ENCODE measurements at places on chromosomes 3 and 15.

- peak; percentile 73 for DNase-seq
These were observed 171.8 kb downstream of the TMEM108 start for GRCh38 chr3:133209871-133210550.

DNA sequence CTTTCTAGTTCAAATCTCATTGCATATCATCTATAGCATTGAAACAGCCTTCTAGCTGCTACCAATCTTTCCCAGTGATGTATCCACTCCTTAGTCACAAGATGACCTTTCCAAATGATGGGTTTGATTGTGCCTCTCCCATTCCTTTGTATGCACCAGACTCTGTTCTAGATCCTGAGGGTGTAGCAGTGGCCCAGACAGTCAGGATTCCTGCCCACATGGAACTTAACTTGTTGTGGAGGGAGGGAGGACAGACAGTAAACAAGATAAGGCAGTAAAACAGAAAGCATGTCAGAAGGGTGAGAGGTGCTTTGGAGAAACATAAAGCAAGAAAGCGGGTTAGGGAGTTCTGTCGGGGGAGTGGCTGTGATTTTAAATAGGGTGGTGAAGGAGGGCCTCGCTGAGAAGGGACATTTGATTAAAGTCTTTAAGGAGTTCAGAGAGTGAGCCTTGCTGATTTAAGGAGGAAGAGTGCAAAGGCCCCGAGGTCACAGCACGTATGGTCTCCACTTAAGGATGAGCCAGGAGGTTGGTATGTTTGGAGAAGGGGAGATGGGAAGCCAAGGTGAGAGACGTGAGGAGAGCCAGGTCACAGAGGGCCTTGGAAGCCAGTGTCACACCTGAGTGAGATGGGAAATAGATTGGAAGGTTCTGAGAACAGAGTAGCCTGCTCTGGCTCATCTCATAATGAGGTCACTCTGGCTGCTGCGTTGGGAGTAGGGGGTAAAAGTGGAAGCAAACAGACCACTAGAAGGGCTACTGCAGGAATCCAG is 38.3 kb downstream of the FAM43A start:
- no peak for DNase-seq

DNA sequence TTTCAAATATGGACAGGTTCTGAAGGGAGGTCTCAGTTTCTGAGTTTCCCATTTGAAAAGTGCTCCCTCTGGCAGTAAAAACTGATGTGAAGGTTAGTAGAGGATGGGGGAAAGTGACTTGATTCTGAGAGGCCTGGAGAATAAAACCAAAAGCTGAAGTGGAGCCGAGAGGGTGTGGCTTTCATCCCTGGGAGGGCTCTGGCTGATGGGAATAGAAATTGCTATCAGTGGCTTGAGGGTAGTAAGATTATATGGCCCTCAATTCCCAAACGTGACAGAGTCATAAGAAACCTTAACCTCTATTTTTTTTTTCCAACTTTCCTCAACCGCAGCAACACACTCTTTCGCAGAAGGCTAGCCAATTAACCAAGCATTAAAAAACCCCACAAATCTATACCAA is 185.9 kb downstream of the MEIS2 start:
- DNase-seq: no peak

GRCh38 chr3:30962084-30962483 is 67.6 kb upstream of the GADL1 start:
- DNase-seq: no peak

- DNase-seq: peak; percentile 25
These were observed 14.1 kb downstream of the TTC21A start for GRCh38 chr3:39121621-39122020.

GRCh38 chr15:29685156-29686078 is 136.9 kb downstream of the TJP1 start:
- no peak for DNase-seq

- peak; percentile 94 for DNase-seq
These were observed 23.6 kb downstream of the NR2F2 start for GRCh38 chr15:96353930-96354730.

DNA sequence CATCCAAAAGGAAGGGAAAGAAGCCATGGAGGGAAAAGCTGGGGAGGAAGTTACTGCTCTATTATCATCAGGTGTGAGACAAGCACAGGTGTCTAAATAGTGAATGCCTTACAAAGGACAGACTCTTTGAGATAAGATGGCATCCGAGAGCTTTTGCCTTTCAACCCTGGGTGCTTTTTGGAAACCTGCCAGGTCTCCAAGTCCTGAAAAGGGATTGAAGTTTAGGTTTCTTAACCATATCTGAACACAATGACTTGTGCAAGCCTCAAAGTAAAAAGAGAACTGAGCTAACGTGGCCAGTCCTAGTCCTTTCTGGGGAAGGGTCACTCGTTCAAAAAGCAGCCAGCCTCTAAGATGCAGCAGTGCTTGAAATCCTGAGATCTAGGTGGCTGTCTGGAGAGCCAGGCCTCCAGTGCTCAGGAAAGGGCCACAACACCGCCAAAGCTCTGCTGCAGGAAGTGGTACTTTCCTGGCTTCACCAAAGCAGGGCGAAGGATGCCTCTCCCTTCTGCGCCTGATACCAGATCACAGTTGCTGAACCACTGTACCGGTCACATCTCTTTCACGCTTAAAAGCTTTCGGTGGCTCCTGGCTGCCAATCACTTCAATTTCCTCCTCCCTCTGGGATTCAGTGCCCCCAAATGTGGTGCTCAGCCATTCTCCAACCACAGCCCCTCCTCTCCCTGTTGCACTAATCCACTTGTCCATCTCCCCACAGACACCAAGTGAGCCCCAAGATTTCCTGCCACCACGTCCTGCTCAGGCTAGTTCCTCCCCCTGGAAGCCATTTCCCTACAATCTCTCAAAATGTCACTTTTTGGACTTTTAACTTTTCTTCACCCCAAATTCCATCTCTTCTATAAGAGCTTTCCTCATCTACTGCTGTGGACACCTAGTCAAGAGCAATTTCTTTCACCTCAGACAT is 104.1 kb upstream of the LPP start:
- DNase-seq: peak; percentile 4

- DNase-seq: no peak
These were observed 388.0 kb downstream of the FOXP1 start for GRCh38 chr3:71195492-71195891.

GRCh38 chr15:65076486-65077290 is at the start of gene KBTBD13:
TSS of gene KBTBD13 (plus strand) at chr15:65076746. CDS start at chr15:65076816, 70 bp downstream.
- no peak for DNase-seq

- DNase-seq: no peak
These were observed 154.2 kb downstream of the RAB11A start for GRCh38 chr15:66023311-66023972.

- DNase-seq: peak; percentile 48
These were observed 101.7 kb upstream of the TPM1 start for GRCh38 chr15:62940755-62941361.

GRCh38 chr15:95162069-95162468 is 930.7 kb downstream of the MCTP2 start:
- DNase-seq: no peak

DNA sequence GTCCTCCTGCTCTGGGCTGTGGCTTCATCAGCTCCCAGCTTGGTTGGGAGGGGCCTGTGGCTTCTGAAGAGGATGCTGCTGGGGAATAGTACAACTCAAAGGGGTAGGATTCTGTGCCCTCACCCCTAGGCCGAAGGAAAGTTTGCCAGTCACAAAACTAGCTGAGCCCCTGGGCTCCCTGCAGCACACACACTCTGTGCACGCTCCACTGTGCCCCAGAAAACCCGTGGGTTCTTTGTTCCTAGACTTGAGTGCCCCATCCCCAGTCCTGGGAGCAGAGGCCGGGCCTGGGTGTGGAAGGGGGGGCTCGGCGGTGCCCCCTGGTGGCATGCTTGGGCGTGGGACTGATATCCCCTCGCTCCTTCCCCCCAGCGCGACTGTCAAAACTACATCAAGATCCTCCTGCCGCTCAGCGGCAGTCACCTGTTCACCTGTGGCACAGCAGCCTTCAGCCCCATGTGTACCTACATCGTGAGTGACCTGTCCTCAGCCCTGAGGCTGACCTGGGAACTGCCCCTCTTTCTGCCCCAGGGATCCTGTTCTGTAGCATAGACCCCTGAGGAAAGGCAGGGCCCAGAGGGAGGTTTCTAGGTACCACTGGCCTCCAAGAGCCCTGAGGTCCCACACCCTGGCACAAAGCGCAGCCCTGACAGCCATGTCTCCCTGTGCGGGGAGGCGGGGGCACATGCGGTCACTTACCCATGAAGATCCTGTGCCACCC is 14.2 kb downstream of the CIB1 start:
- DNase-seq: peak; percentile 66

- no peak for DNase-seq
These were observed 3.6 kb upstream of the EFCAB12 start for GRCh38 chr3:129432036-129432435.

DNA sequence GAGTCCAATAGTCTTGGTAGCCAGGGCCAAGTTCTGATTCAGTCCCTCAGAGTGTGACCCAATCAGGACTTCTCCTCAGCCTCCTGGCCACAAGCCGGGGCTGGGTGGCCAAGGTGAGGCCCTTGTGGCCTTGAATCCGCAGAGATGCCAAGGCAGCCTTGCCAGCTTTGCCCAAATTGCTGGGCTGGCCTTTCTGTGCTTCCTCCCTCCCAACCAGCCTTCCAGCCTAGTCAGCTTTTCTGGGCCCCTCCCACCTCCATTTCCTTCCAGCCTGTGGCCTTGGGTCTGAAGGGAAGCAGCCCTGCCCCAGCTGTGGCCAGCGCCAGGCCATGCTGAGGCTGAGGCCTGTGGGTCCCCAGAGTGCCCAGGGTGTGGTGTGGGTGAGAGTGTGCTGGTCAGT is 34.3 kb upstream of the ANKDD1A start:
- peak; percentile 40 for DNase-seq

DNA sequence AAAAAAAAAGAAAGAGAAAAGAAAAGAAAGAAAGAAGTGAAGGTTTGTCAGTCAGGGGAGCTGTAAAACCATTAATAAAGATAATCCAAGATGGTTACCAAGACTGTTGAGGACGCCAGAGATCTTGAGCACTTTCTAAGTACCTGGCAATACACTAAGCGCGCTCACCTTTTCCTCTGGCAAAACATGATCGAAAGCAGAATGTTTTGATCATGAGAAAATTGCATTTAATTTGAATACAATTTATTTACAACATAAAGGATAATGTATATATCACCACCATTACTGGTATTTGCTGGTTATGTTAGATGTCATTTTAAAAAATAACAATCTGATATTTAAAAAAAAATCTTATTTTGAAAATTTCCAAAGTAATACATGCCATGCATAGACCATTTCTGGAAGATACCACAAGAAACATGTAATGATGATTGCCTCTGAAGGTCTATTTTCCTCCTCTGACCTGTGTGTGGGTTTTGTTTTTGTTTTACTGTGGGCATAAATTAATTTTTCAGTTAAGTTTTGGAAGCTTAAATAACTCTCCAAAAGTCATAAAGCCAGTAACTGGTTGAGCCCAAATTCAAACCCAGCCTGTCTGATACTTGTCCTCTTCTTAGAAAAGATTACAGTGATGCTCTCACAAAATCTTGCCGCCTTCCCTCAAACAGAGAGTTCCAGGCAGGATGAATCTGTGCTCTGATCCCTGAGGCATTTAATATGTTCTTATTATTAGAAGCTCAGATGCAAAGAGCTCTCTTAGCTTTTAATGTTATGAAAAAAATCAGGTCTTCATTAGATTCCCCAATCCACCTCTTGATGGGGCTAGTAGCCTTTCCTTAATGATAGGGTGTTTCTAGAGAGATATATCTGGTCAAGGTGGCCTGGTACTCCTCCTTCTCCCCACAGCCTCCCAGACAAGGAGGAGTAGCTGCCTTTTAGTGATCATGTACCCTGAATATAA is 2.0 kb downstream of the B2M start:
- DNase-seq: peak; percentile 52

GRCh38 chr3:11583235-11583634 is 60.5 kb downstream of the VGLL4 start:
- DNase-seq: no peak

GRCh38 chr3:30847592-30847991 is 46.9 kb downstream of the GADL1 start:
- DNase-seq: no peak
